RPMI7951 (cell line): ENCODE measurements at places on chromosomes 2 and 18. TPM values are rescaled to one million over a fixed set of nuclear protein-coding genes. Genes with fewer than 3 reads are reported as not detected.
A peak's percentile ranks its signal among the peaks of the same experiment; 100 is the strongest.

RAD51AP2 gene
- not detected in 2 replicates for total RNA-seq

LHCGR gene
- total RNA-seq, result not detected in 2 replicates

CD226 gene
- 0.12 and 0.49 TPM in 2 replicates for total RNA-seq

FSHR gene
- total RNA-seq, result not detected in 2 replicates

SERPINB2 gene
- total RNA-seq, result 20.3 and 20.5 TPM in 2 replicates

POMC gene
- total RNA-seq, result 5.8 and 9.0 TPM in 2 replicates

GRCh38 chr2:31221544-31221943, 4.2 kb upstream of the CAPN14 start:
- DNase-seq, result no peak

DNA sequence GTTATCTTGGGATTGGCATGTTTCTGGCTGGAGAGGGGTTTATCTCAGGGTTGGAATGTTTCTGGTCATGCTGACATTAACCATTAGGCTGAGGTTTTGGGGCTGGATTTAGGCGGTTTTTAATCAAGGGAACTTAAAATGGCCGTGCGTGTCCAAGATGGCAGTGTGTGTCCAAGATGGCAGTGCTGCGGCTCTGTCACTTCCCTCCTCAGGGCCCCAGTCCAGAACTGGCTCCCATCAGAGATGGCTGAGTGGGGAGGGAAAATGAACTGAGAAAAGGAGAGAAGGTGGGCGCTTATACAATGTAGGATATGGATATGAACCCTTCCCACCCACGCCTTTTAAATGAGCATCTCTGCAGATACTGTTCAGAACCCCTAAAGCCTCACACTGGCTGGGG, 175.5 kb upstream of the MYT1L start:
- no peak for DNase-seq

DNA sequence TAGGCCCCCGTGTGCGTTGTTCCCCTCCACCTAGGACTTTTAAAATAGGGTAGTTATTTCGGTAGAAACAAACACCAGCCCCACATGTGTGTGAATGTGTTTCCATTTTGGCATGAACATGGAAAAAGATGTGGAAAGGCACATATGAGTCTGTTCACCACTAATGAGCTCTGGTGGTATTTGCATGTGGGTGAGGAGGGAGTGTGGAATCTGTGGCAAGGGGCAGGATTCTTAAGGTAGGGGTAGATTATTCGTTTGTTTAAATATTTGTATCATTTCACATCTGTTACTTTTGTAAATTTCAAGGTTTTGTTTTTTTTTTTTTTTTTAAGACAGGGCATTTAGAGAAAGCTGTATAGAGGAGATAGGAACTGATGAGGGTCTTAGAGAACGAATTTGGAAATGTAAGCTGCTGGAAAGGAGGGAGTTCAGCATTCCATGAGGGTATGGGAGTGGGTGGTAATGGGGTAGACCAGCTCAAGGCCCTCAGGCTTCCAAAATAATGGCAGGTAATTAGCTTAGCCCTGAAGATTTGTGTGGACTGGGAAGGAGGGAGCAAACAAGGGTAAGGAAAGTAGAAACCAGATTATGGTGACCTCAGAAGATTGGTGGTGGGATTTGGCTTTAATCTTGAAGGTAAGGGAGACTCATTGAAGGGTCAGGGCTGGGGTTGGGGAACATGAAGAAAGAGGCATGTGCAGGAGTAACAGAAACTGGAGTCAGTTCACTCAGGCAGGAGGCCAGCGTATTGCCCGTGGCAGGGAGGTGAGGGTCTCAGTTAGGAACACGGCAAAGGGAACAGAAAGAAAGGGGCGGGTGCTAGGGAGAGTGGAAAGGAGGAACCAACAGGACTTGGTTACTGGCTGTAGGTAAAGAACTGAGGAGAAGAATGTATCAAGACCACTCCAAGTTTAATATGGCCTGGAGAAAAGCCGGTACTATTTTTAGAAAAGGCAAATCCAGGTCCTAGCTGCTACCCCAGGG, 123.6 kb downstream of the PLB1 start:
- DNase-seq, result no peak

DNA sequence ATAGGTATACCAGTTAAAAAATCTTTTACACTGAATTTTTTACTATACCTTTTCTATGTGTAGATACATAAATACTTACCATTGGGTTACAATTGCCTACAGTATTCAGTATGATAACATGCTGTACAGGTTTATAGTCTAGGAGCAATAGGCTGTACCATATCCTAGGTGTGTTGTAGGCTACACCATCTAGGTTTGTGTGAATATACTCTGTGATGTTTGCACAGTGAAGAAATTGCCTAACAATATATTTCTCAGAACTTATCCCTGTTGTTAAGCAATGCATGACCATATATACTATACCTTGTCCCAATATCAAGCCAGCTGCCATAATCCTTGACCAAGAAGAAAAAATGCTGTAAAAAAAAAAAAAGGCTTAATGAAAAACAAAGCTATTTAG, 114.5 kb downstream of the PIGN start:
- no peak for DNase-seq

GRCh38 chr2:120613742-120614571, 121.7 kb upstream of the GLI2 start:
- DNase-seq, result no peak

- no peak for DNase-seq
Observed at GRCh38 chr2:88530081-88530480, 77.6 kb upstream of the FOXI3 start.

- no peak for DNase-seq
Observed at GRCh38 chr18:52341608-52342381, 1.8 kb downstream of the DCC start.

DNA sequence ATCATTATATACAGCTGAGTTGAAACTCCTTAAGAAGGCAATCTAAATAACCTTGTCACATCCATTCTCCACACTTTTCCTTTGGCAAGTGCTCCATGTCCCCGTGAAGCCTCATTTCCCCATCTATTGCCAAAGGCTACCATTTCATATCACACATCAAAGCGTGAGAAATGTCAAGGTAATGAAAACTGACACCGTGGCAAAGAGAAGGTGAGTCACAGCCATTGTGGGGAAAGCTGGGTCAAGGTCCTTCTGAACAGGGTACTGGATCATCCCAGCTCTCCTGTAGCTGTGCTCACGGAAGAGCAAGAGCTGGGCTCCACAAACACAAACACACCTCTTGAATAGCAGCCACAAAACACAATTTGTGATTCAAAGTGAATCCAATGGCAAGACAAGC, 58.2 kb upstream of the REG3G start:
- no peak for DNase-seq

DNA sequence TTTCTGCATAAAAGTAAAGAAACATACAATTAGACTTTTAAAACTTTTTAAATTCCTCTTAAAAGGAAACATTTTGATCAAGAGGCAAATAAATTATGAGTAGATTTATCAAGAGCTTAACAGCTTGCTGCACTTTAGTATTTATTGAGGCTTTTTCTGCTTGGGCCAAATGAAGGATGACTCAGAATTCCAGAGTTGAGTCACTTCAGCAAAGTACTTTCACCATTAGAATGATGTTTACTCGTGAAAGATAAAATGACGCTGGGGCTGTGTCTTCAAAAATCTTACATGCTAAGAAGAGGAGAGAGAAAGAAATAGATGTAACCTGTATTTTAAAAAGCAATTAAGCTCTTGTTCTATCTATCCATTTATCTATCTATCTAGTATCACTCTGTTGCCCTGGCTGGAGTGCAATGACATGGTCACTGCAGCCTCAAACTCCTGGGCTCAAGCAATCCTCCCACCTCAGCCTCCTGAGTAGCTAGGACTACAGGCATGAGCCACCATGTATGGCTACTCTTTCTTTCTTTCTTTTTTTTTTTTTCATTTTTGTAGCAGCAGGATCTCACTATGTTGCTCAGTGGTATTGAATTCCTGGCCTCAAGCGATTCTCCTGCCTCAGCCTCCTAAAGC, 75.3 kb upstream of the RIOK3 start:
- peak; percentile 69 for DNase-seq

GRCh38 chr2:142217804-142218203, 87.0 kb upstream of the LRP1B start:
- DNase-seq, result no peak

DNA sequence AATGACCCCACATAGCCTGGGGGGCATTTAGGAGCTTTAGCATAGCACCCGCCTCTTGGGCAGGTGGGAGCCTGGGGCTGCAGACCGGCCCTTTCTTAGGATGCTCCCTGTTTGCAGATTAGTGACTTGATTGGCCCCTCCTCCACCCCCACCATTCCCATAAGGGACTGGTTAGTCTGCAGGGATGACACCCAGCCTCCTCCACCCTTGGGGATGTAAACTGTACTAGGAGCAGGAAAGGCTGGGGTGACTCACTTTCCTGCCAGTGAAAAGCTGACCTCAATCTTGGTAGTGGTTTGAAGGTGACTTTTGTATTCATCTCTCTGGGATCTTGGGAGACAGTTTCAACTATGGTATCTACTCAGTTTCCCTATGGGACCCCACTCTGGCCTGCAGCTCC, 24.2 kb downstream of the CTIF start:
- peak; percentile 85 for DNase-seq

DNA sequence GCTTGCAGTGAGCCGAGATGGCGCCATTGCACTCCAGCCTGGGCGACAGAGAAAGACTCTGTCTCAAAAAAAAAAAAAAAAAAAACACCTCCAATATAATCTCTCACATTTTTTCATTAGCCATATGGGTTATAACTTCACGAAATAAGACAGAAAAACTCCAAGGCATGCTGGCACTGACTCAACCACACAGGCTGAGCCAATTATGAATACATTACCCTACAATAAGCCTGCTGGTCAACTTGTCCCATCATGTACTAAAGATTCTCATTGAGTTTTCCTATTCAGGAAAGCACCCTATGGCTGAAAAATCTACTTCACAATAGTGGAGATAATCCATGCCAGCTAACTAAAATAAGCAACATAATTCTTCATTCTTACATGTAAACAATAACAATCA, 12.8 kb upstream of the MAP3K20 start:
- DNase-seq, result no peak

DNA sequence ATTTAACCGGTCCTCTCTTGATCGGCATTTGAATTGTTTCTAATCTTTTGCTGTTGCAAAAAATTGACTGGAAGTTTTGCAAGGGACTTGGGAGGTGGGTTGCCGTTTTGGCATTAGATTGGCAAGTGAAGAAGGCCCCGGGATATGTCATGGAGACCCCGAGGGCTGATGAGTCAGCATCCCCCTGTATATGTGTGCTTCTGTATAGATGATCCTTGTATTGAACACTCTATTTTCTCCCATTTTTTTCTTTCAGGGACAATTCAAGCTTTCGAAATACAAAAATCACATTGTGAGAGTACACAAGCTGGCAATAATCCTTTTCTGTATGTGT, 30.1 kb downstream of the EIF4E2 start:
- no peak for DNase-seq

DNA sequence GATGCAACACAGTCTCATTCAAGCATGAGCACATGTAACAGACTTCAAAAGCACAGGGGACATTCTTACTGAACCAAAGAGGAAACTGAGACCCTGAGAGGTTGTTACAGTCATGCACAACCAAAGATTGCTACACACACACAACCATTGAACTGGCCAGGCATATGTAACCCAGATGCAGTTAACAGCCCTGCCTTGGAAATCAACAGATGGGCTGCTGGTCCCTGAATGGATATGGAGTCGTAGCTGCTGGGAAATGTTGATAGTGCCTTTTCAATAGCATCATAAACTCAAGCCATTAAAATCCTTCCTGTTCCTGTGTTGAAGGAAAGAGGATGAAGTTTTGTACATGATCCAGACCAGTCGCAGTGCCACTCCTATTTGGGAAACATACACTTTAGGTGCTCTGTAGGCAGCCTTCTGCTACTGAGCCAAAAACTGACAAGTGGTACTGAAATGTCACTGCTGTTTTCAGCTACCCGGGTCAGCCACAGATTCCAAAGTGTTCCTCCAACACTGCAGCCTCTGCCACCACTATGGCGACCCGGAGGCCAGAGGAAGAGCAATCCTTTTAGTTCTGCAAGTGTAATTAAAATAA, 143.9 kb downstream of the CCBE1 start:
- no peak for DNase-seq
